ENCODE measurements at places on chromosomes 6 and 20.

GRCh38 chr20:62336329-62336728 lies 30.8 kb downstream of the LAMA5 start:
- DNase-seq: no peak

- DNase-seq: no peak
These were observed 3.3 kb downstream of the PCIF1 start for GRCh38 chr20:45937765-45938164.

DNA sequence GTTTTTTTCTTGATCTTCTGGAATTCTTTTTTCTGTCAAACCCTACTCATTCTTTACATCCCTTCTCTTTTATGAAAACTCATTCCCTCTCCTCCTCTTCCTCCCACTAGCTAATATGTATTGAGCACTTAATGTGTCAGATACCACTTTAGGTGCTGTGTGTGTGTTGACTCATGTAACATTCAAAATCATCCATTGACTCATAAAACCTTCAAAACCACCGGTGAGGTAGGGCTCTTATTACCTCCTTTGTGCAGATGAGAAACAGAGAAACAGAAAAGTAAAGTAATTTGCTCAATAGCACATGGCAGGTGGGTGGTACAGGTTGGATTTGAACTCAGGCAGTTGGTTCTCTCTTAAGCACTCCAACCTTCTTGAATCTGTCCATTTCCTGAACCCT lies 136.3 kb upstream of the NEDD9 start:
- no peak for DNase-seq

- DNase-seq: no peak
These were observed 11.8 kb downstream of the DCBLD1 start for GRCh38 chr6:117494283-117494682.

GRCh38 chr20:21569586-21569985 lies 55.7 kb upstream of the NKX2-2 start:
- no peak for DNase-seq

DNA sequence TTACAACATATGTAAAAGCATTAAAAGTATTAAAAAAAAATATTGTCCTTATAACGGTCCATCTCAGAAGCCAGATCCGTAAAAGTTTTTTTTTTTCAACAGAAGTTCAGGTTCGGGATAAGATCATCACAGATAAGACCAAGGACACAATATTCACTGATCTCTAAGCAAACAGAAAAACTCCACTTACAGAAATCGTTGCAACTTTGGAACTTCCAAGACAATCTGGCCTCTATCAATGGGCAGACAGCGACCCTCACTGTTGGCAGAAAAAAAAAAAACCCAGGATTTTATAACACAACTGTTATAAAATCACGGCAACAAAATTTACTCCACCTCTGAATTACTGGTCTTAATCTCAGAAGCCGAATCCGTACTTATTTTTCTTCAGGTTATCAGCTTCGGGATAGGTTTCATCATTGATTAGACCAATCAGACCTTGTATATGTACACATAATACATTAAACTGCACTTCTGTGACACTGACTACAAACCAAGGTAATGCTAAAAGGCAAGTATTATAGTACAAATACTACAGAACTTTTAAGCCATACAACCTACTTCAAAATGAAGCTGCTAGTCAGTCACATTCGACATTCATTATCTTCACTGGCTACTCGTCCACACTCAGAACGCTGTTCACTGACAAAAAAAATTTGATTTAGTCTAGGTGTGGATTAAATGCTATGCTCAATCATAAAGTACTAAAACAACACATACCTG lies 34.7 kb upstream of the SYNCRIP start:
- DNase-seq: no peak

GRCh38 chr6:124669713-124670480 lies 292.3 kb upstream of the RNF217 start:
- DNase-seq: no peak

- DNase-seq: no peak
These were observed 43.8 kb upstream of the HIVEP1 start for GRCh38 chr6:11968241-11968806.

Data from stimulated activated CD8-positive, alpha-beta memory T cell treated with anti-CD3 and anti-CD28 coated beads, Interleukin-12 subunit alpha, Interleukin-12 subunit beta, amount 100 ng/mL, for 4 hours (primary cell).